ENCODE measurements at places on chromosomes 7 and 10. TPM values are rescaled to one million over a fixed set of nuclear protein-coding genes. Genes with fewer than 3 reads are reported as not detected.

GRCh38 chr10:133058331-133059092 is 29.2 kb upstream of the ADGRA1 start:
- H3K4me1 ChIP-seq, result no peaks in the 10 kb centered on the region
- H3K36me3 ChIP-seq, result no peaks in the 10 kb centered on the region

GRCh38 chr10:28698075-28698474 is 20.8 kb downstream of the BAMBI start:
- no peak overlapping the region for H3K4me3 ChIP-seq
- no peak overlapping the region for H3K27ac ChIP-seq
- no peaks in the 10 kb centered on the region for H3K4me1 ChIP-seq
- H3K36me3 ChIP-seq, result no peaks in the 10 kb centered on the region

GRCh38 chr7:69906283-69906995 is 308.2 kb downstream of the AUTS2 start:
- no peaks in the 10 kb centered on the region for H3K36me3 ChIP-seq
- H3K4me3 ChIP-seq, result no peak overlapping the region
- H3K27me3 ChIP-seq, result no peaks in the 10 kb centered on the region
- peak; percentile 60 for DNase-seq

GRCh38 chr7:23235813-23236221 is 10.8 kb upstream of the GPNMB start:
- H3K36me3 ChIP-seq, result no peaks in the 10 kb centered on the region
- no peaks in the 10 kb centered on the region for H3K4me1 ChIP-seq
- DNase-seq, result no peak
- H3K27me3 ChIP-seq, result no peaks in the 10 kb centered on the region
- H3K4me3 ChIP-seq, result no peak overlapping the region

GRCh38 chr7:114082642-114083165 is 163.9 kb upstream of the PPP1R3A start:
- H3K27me3 ChIP-seq, result peaks cover 60% of the 10 kb centered on the region
- no peak overlapping the region for H3K27ac ChIP-seq
- no peaks in the 10 kb centered on the region for H3K36me3 ChIP-seq
- no peak overlapping the region for H3K4me3 ChIP-seq
- peak; percentile 50 for DNase-seq

Gene SEC23IP
- total RNA-seq, result 77.3 TPM

DNA sequence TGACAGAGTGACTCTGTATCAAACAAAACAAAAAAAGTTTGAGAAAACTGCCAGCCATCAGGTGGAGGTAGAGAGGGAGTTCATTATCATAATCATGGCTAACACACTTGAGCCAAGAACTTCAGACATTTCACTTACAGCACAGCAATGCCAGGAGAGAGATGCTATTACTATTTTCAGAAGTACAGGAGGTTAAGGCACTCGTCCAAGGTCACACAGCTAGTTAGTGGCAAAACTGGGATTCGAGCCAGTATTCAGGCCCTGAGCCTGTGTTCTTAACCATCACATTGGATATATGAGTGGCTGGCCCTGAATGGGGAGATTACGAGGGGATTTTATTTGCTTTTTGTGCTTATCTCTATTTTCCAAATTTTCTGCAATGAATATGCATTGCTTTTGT is 24.8 kb upstream of the UNC5B start:
- H3K27me3 ChIP-seq, result no peaks in the 10 kb centered on the region
- no peak for DNase-seq
- H3K27ac ChIP-seq, result no peak overlapping the region
- no peaks in the 10 kb centered on the region for H3K4me1 ChIP-seq
- H3K36me3 ChIP-seq, result no peaks in the 10 kb centered on the region

GRCh38 chr7:112547916-112548315 is 67.1 kb downstream of the LSMEM1 start:
- H3K4me1 ChIP-seq, result no peaks in the 10 kb centered on the region
- no peaks in the 10 kb centered on the region for H3K36me3 ChIP-seq
- H3K27ac ChIP-seq, result no peak overlapping the region

Gene COL1A2
- total RNA-seq, result 0.47 TPM

DNA sequence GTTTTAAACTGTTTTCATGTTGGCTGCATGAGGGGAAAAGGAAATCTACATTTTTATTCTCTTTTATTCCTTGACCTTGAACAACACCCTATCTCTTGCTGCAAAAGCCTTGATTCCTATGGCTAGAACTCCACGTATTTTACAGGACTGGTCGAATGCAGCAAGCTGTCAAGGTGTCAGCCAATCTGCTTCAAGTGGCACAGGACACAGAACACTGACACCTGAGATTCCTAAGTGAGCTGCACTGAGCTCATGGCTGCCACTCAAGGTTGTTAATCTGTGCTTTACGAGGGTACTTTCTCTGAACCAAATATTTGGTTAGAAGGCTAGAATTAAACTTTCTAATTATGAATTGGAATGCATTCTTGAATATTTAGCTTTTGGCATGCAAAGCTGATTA is 349.7 kb upstream of the COBL start:
- no peaks in the 10 kb centered on the region for H3K4me1 ChIP-seq
- no peaks in the 10 kb centered on the region for H3K36me3 ChIP-seq
- H3K27ac ChIP-seq, result no peak overlapping the region
